ENCODE measurements at places on chromosomes 4 and X. TPM values are rescaled to one million over a fixed set of nuclear protein-coding genes. Genes with fewer than 3 reads are reported as not detected.
A peak's percentile ranks its signal among the peaks of the same experiment; 100 is the strongest.

DNA sequence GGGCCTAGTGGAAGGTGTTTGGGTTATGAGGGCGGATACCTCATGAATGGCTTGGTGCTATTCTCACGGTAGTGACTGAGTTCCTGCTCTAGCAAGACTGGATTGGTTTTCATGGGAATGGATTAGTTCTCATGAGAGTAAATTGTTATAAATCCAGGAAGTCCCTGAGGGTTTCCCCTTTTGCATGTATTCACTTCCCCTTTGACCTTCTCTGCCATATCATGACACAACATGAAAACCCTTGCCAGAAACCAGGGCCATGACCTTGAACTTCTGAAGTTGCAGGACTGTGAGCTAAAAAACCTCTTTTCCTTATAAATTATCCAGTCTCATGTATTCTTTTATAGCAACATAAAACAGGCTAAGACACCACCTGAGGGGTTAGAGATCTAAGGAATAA is 529.7 kb upstream of the RPS6KA3 start:
- DNase-seq, result no peak

DNA sequence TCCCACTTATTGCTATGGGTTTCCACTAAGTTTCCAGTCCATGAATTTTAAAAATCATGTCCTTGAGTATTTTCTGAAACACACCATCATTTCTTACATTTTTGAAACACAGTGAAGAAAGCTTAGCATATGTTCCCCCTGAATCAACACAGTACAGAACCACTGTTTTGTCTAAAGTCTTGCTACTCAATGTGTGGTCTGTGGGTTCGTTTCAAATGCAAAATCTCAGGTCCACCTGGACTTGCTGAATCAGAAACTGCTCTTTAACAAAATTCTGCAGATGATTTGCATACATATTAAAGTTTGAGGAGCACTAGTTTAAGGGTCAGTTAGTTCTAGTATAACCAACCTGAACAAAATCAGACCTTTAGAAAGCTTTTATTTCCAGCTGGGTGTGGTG is 60.4 kb downstream of the SUPT20HL2 start:
- no peak for DNase-seq

DNA sequence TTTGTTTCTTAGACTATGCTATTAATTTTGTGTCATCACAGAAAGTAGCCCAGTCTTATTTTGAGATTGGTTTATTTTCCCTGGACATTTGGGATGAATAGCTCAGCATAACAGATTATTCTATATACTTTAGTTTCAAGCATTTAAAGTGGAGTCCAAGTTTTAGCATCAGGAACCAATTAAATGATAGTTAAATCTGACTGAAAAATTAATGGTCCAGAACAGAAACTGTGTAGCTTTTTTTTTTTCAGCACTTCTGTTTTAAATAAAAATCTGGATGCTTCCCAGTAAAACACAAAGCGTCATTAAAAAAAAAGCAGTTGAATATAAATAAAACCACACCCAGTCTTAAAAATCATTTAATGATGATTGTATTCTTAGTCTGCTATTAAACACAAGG is 59.4 kb upstream of the PITX2 start:
- DNase-seq, result no peak

GNRHR gene
- not detected for polyA plus RNA-seq

DNA sequence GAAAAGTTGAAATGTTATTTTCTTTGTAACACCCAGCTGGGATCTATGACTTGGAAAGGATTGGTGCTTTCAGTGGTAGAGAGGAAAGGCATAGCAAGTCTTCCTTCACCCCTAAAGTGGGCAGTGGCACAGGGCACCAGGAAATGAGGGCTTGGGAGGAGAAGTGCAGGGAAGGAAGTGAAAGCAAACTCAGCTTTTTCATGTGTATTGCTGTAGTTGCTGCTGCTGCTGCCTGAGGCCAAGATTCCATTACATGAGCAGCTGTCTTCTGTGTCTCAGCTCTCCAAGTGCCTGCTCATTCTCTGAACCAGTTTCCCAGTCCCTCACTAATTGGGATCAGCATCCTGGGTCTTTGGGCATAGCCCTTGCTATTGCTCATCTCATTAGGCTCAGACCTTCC is 2.6 kb downstream of the HCCS start:
- no peak for DNase-seq

DNA sequence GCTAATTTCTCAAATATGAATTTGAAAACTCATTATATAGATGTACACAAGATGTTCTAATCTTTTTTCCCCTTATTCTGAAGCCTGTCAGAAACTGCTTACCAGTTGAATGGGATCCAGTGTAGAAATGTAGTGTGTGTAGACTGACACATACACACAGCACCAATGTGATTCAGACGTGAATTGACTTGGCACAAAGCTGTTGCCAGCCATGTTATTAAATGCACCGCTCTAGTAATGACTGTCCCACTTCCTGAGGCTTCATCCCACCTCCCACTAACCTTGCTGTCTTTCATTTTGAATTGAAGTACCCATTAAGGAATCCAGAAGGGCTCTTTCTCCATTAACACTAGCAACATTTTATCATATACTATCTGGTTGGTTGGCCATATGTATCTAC is 146.6 kb downstream of the PPA2 start:
- no peak for DNase-seq

GRCh38 chr4:52877694-52878093 is 15.6 kb downstream of the RASL11B start:
- DNase-seq, result no peak

DNA sequence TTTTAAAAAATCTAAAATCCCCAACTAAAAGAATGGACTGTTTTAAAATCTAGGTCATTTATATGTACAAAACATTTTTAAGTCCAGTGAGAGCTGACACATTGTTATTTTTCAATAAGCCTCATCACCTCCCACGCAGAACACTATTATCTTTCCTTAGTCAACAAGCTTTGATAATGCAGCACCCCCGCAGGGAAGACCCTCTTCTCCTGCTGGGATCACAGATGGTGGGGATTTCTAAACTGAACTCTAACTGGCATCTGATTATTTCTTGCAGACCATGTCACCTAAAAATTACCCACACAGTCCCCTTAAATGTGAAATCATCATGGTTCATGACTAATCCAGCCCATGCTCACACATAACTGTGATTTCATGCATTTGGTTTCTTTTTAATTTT is 11.6 kb downstream of the SYTL4 start:
- no peak for DNase-seq

DNA sequence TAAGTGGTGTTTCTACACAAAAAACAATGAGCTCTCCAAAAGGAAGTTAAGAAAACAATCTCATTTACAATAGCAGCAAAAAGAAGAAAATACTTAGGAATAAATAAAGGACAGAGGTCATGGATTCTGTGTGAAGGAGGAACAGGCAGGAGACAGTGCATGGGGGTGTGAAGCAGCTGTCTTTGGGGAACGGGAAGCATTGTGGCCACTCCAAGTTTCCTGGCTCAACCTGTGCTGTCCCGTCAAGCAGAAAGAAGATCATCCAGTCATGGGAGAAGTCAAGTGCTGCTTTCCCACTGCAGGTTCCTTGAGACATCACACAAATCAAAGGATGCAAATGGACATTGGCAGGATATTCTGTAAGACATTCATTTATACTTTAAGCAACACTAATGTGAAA is 66.1 kb upstream of the MAML3 start:
- DNase-seq, result no peak

DNA sequence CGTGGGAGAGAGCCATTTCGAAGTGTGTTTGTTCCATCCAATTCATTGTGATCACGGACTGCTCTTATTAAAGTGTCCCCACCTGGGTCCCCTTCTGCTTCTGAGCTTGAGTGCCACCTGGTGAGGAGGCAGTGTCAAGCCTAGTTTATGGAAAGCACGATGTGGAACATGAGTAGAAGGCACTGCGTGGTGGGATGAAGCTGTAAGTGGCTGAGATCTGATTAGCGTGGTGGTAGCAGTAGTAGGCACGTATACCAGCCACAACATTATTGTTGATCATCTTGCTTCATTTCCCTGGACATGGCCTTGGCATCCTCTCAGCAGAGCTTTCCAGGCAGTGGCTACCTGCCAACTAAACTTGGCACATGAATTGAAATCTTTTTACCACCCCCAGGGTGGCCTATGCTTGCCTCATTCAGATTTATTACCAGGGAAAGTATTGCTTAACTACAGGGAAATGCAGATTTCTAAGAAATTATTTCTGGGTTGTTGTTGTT is 46.4 kb downstream of the GPAT3 start:
- peak; percentile 52 for DNase-seq

GRCh38 chrX:131067216-131067615 is 9.1 kb downstream of the ARHGAP36 start:
- no peak for DNase-seq

FRMPD3 gene
- 0.04 TPM for polyA plus RNA-seq

GRCh38 chr4:8938137-8938536 is 66.5 kb upstream of the HMX1 start:
- no peak for DNase-seq

- no peak for DNase-seq
Observed at GRCh38 chr4:110073053-110073845, 125.2 kb downstream of the ELOVL6 start.

DNA sequence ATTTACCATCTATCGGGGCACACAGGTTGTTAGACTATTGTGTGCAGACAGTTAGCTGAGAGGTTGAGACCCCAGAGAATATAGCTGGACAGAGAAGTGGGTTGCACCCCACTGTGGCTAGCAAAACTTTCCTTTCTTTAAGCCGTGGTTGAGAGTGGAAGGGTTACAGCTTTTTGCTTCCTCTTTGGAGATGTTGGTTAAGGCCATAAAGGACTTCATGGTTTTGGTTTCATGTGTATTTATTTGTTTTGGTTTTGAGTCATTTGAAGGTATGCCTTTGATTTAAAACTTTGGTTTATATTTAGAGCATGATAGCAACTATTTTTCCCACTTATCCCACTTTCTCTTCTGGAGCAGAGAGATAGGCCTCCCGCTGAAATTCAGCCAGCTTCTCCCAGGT is 274.3 kb upstream of the IL1RAPL1 start:
- no peak for DNase-seq

DNA sequence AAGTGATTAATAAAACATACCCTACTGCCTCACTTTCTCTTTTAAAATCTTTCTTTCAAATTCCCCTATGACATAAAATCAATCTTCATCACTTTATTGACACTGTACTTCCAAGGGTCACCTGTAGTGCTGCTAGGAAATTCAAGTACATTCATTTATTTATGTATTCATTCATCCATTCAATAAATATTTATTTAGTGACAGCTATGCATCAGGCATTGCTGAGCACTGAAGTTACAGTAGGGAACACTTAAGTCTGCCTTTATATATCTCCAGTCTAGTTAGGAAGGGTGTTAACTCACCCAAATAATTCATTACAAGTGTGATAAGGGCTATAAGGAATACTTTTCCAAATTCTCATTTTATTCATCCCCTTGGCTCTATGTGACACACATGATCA is 2.3 kb downstream of the SYTL5 start:
- DNase-seq, result no peak

GRCh38 chr4:74042681-74043080 is 4.2 kb upstream of the CXCL3 start:
- DNase-seq, result no peak

CSAG2 gene
- not detected for polyA plus RNA-seq

GRCh38 chrX:7985568-7985967 is 58.4 kb upstream of the PNPLA4 start:
- no peak for DNase-seq

DNA sequence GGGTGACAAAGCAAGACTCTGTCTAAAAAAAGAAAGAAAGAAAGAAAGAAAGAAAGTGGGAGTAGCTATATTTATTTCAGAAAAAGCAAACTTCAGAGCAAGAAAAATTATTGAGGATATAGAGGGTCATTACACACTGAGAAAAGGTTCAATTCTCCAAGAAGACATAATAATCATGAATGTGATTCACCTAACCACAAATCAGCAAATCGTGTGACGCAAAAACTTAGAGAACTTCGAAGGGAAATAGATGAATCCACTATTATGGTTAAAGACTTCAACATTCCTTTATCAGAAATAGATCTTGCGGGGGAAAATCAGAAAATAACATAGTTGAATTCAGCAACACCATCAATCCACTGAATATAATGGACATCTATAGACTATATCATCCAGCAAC is 219.3 kb upstream of the LDB2 start:
- DNase-seq, result no peak

DNA sequence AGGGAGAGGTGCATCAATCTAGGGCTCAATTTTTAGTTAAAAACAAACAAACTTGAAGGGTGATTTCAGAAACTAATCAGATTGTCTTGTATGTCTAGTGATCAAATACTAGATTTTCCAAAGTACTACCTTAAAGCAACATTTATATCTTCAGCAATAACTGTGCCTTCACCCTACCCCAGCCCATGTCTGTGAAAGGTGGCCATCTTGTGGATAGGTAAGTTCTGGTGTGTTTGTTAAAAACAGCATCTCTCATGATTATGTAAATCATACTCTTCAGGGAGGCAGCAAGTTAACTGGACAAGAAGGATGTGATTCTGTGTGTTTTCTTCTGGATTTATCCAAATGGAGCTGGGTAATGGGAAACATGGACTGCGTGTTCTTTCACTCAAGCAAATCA is 81.4 kb upstream of the ACSL1 start:
- DNase-seq, result no peak

RPA4 gene
- polyA plus RNA-seq, result 0.07 TPM

Data from heart left ventricle (tissue), 16 donors.